SJCRH30 (cell line): ENCODE measurements at places on chromosomes 13 and 19. TPM values are rescaled to one million over a fixed set of nuclear protein-coding genes. Genes with fewer than 3 reads are reported as not detected.

- no peaks in the 10 kb centered on the region for H3K27me3 ChIP-seq
- H3K27ac ChIP-seq, result no peak overlapping the region
- no peaks in the 10 kb centered on the region for H3K4me1 ChIP-seq
- no peak overlapping the region for H3K4me3 ChIP-seq
- no peak for DNase-seq
Observed at GRCh38 chr13:42762917-42763316, 18.5 kb upstream of the FAM216B start.

GRCh38 chr19:48444936-48445200 is 915 bp upstream of the GRWD1 start:
- H3K27ac ChIP-seq, result no peak overlapping the region; the same call in 1 of the 2 replicates
- peak overlapping the region; percentile 92 for H3K4me3 ChIP-seq
- H3K36me3 ChIP-seq, result peaks cover 25% of the 10 kb centered on the region
- no peak for DNase-seq

ZMYM2 gene
- total RNA-seq, result 101 and 109 TPM in 2 replicates

GRCh38 chr19:2221918-2222317 is 14.2 kb downstream of the PLEKHJ1 start:
- H3K36me3 ChIP-seq, result peaks cover 34% of the 10 kb centered on the region
- no peaks in the 10 kb centered on the region for H3K27me3 ChIP-seq
- no peak for DNase-seq
- H3K4me3 ChIP-seq, result no peak overlapping the region

MRPL57 gene
- total RNA-seq, result 37.7 and 40.5 TPM in 2 replicates

GRCh38 chr13:54185785-54186184 is 1157.2 kb downstream of the OLFM4 start:
- no peaks in the 10 kb centered on the region for H3K27me3 ChIP-seq
- H3K27ac ChIP-seq, result no peak overlapping the region
- peak; percentile 54 for DNase-seq
- no peaks in the 10 kb centered on the region for H3K4me1 ChIP-seq
- H3K4me3 ChIP-seq, result no peak overlapping the region

GRCh38 chr13:43363156-43363953 is 340.0 kb downstream of the DNAJC15 start:
- DNase-seq, result no peak
- H3K4me3 ChIP-seq, result no peak overlapping the region
- H3K4me1 ChIP-seq, result peaks cover 15% of the 10 kb centered on the region; the same call in 1 of the 2 replicates
- H3K36me3 ChIP-seq, result no peaks in the 10 kb centered on the region
- H3K27ac ChIP-seq, result no peak overlapping the region
- H3K27me3 ChIP-seq, result no peaks in the 10 kb centered on the region

ZNF541 gene
- total RNA-seq, result not detected in 2 replicates

DNA sequence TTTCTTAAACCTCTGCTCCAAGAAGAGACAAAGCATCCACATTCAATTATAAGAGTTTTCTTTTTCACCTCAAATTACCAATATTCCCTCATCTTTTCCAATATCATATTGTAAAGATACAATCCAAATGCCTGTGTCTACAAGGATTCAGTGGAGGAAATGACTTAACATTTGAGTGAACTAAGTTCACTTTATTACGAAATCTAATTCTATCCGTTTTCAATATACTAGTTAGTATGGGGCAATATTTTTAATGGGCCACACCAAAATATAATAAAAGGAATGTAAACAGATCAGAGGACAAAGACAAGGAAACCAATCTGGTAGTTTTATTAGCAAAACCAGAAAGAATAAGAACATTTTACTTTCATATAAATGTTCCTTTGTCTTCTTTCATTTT is 136.0 kb downstream of the DCLK1 start:
- H3K4me3 ChIP-seq, result no peak overlapping the region
- peak overlapping the region; percentile 64 for H3K27ac ChIP-seq
- H3K27me3 ChIP-seq, result no peaks in the 10 kb centered on the region

GRCh38 chr19:10036601-10037071 is 23.4 kb downstream of the RDH8 start:
- no peak overlapping the region for H3K27ac ChIP-seq
- H3K4me1 ChIP-seq, result no peaks in the 10 kb centered on the region
- H3K4me3 ChIP-seq, result no peak overlapping the region
- H3K27me3 ChIP-seq, result no peaks in the 10 kb centered on the region
- H3K36me3 ChIP-seq, result no peaks in the 10 kb centered on the region

RAX2 gene
- total RNA-seq, result not detected in 2 replicates

FXYD1 gene
- not detected in 2 replicates for total RNA-seq
